ENCODE measurements at places on chromosomes 1 and 21.
A peak's percentile ranks its signal among the peaks of the same experiment; 100 is the strongest.

GRCh38 chr1:109926662-109927300 is 16.1 kb downstream of the CSF1 start:
- no peak for DNase-seq

DNA sequence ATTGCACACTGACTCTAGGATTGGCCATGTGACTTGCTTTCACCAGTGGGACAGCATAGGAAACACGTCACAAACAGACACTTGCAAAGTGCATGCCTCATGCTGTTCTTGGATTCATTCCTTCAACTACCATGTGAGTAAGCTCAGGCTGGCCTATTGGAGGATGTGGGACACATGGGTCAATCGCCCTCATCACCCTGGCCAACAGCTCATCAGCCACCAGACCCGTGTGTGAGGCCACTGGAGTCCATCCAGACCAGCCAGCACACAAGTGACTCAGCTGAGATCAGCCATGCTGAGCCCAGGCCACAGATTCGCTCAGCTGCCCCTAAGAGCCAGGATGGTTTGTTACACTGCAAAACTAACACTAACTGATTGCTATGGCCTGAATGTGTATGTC is 216.1 kb upstream of the GRIK3 start:
- no peak for DNase-seq

GRCh38 chr1:91804546-91805023 is 81.4 kb downstream of the TGFBR3 start:
- no peak for DNase-seq

DNA sequence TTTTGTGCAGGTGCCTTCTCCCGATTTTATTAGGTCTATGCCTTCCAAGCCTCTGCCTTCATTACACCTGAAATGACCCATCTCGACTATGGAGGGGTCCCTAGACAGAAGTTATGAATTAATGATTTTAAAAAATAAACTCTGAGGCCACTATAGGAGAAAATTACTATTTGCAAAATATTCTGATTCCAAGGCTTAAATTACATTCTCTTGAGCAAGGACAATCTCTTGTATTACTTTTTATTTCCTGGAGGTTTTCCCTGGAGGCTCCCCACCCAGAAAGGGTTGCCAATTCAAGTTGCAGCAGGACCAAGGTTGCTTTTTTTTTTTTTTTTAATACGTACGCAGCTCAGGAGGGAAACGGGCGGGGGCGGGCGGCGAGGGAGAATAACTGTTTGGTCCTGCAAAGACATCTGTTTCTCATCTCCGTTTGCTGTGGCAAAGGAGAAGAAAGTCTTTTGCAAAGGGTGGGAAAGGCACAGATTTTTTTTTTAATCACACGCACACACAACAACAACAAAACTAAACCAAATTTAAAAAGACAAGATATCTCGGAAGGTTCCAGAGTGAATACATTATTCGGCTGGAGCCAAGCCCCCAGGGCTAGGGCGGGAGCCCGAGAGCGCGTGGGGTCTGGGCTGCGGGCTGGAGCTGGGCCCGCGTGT is 618 bp upstream of the SERTAD4 start:
- no peak for DNase-seq

- peak; percentile 5 for DNase-seq
These were observed 37.7 kb downstream of the SH3GLB1 start for GRCh38 chr1:86741947-86742572.

DNA sequence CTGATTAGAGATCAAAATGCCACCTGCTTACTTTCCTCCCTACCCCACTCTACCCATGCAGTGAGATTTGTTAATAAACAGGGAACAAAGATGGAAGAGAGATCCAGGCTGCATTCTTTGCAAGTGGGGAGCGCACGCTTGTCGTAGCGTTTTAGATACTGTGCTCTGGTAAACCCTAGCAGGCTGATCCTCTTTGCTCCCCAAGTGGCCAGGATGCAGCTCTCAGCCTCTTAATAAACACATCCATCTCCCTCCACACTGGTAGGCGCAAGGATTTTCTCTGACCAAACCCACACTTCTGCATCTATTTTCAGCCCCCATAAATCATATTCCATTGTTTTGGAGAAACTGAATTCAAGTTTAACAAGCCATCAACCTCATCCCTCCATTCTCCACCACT is 2.9 kb downstream of the PGBD5 start:
- peak; percentile 45 for DNase-seq

GRCh38 chr1:246281195-246281594 is 225.9 kb downstream of the SMYD3 start:
- DNase-seq: no peak

DNA sequence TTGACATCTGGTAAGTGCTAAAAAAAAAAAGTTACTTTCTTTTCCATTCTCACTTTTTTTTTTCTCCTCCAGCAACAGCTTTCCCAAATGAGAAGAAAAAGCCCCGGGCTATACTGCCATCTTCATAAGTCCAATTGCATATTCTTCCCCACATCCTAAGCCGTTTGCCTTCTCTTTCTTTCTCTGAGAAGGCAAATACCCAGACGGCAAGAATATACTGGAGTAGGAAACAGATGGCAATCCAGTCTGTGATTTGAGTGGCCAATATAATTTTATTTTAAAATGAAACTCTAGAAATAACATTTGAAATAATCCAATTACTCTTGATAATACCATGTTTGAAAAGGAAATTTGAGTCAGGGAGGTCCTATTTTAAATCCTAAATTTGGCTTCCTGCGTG is 44.6 kb upstream of the GREM2 start:
- no peak for DNase-seq

- DNase-seq: no peak
These were observed 26.3 kb downstream of the LRRC52 start for GRCh38 chr1:165570078-165570477.

GRCh38 chr1:32953495-32953894 is 11.1 kb downstream of the RNF19B start:
- no peak for DNase-seq

DNA sequence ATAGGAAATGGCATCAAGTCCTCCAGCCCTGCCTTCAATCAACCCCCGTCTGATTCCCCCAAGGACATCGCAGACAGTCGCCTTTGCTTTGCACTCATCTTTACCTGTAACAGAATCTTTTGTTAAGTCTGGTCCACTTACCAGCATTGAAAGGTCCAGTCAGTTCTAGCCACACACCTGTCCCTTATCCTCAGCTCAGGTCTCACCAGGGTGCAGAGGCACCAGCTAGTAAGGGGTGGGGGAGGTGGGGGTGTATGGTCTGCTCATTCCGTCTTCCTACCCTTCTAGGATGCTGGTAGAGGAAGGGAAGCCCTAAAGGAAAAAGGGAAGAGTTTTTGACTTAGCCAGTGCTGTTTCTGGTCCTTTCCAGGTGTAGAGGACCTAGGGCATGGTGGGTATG is 427.7 kb downstream of the MATN1 start:
- DNase-seq: no peak

- peak; percentile 84 for DNase-seq
These were observed 1.1 kb downstream of the HUNK start for GRCh38 chr21:31873696-31874599.

DNA sequence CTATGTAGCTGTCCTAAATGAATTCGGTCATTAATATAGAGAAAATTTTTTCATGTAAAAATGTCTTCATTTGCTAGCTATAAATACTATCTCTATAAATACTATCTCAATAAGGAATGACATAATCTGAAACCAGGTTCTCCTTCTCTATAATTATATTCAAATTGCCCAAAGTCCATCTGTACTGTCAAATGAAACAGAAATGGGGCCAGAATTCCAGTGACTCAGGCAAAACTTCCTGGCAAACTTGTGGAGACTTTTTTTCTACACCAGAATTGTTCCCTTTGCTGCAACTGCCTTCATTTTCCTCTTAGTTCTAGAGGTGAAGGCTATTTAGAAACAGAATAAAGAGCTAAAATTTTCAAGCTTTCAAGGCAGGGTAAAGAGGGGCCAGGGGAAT is 152.5 kb downstream of the KCNH1 start:
- no peak for DNase-seq

- no peak for DNase-seq
These were observed 86.4 kb upstream of the CACYBP start for GRCh38 chr1:174913225-174913903.

DNA sequence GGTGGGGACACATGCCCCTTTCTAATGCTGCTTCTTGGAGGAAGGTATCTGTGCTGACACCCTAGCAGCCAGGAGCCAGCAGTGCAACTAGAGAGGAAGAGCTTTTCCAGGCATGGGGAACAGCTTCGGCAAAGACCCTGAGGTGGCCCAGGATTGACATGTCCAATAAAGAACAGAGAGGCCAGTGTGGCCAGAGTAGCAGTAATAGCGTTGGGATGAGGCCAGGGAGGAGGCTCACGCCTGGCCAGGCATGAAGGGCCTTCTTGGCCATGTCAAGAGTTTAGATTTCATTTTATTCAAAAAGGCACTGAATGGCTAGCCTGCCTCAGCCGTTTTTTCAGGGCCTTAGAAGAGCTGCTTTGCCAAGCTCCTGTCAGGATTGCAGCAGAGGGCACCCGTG is 16.3 kb upstream of the ADAMTSL4 start:
- DNase-seq: no peak

- DNase-seq: no peak
These were observed 72.7 kb upstream of the LYST start for GRCh38 chr1:235939480-235939775.

GRCh38 chr1:33609739-33610138 is 137.3 kb downstream of the ZSCAN20 start:
- no peak for DNase-seq

GRCh38 chr1:211830055-211830327 is 572 bp downstream of the LPGAT1 start:
- peak; percentile 48 for DNase-seq

GRCh38 chr1:165367375-165367993 is 11.0 kb upstream of the LMX1A start:
- DNase-seq: peak; percentile 76

DNA sequence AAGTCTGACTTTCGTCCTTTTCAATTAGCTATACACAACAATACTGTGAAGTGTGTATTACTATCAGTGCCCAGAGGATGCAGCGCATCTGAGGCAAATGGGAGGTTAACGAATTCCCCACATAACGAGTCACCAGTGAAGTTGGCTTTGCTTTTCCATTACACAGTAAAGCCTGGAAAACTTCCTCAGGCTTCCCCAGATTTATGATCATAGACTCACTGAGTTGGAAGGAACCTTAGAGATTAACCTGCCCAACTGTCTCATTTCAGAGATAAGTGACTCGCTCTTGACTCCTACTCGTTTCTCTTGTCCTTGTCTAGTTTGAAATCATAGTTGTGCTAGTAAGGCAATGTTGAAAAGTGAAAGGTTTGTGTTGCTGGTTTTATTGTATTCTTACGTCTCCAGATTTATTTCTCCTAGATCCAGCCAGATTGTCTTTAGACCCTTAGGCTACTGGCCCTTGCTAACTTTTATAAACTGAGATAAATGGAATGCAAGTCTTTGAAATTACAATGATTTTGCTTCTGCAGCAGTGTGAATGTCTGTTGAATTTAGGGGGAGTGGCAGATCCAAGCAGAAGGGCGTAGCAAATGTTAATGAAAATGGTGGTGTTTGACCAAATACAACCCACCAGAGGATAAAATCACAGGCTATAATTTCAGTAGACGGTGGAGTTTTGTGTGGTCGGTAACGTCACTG is 17.3 kb downstream of the S1PR1 start:
- no peak for DNase-seq
